ENCODE measurements at places on chromosomes 12 and 14.

- no peak for DNase-seq
These were observed 190.4 kb downstream of the SLC5A8 start for GRCh38 chr12:101019667-101020066.

DNA sequence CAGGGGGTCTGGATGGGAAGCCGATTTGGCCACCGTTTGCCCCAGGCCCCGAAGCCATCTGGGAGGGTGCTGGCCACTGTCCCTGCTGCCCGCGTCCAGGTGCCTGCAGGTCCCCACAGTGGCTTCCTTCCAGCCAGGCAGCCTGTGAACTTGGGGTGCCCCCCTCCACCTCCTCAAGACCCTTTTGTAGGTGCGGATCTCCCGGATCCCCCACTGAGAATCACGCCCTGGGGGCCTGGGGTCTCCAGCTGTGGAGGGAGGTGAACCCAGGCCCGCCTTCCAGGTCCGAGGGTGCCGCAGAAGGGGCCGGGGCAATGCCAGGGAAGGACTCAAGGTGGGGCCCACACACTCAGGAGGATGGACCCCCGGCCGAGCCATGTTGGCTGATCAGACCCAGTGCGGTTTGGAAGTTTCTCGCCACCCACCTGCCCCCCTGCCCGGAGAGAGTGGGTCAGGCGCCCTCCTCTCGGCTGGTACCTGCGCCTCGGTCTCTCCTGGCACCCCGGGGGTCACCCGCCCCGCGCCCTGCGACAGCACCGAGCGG lies 1.7 kb downstream of the MMP17 start:
- DNase-seq = no peak

DNA sequence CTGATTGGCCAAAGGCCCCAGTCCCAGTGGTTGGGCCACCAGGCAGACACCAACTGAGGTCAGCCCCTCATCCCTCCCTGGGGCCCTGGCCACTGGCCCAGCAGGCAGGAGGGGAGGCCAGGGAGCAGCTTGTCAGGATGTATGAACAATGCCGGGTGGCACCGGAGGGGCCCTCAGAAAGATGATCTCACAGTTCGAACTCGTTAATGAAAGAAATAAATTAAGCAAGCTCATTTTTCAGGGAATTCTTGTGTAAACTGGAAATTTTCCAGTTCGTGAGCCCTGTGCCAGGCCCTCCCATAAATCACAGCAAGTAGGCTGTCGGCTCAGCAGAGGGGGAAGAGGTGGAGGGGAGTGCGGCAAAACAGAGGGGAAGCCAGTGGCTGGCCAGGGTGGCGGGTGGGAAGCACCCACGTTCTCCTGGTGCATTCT lies 177.0 kb upstream of the VASH1 start:
- no peak for DNase-seq

- no peak for DNase-seq
These were observed 18.8 kb upstream of the FLVCR2 start for GRCh38 chr14:75559451-75560222.

DNA sequence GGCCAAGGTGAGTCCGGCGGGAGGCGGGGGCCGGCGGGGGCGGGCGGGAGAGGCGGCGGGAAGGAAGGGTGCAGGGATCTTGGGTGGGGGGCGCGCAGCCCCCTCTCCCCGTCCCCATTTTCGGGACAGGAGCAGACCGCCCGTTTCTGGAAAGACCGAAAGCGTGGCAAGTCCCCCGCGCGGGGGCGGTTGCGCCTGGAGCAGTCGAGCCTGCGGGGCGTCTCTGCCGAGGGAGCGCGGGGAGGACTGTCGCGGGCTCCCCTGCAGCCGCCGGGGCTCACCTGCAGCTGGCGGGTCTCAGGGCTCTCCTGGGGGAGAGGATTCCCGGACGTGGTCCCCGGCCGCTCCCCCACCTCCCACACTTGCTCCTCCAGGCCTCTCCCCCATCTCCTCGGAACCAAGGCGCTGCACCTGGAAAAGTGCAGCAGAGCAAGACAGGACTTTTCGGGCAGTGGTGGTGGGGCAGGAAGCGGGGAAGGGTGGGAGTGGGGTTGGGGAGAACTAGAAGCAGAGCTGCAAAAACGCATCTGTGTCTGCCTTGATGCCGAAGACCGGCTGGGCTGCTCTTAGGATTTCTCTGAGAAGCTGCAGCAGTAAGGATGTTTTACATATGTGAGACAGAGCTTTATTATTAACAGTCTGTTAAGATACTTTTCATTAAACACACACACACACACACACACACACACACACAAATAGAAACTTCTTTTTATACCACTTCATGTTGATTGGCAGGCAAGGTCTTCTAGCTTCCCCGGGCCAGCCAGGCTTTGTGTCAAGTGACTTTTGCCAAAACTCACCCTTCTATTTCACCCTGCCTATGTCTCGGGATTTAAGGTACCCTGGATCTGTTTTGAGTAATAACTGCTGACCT lies 677 bp downstream of the C12orf75 start:
- DNase-seq = no peak

DNA sequence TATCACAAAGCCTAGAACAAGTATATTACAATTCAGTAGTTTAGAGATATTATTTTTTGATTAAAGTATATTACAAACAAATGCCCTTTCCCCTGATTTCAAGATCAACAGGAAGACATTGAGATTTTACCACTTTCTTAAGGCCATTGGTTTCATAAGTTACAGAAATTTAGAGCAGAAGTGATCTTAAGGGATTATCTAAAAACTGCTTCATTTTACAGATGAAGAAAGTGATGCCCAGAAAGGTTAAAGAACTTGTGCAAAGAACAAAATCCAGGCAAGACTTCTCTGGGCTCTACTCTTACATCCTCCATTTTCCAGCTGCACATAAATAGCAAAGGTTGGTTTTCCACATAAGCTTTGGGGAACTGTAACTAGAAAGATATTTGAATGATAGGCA lies 87.5 kb downstream of the DUSP6 start:
- DNase-seq = no peak
